ENCODE measurements at places on chromosomes 12 and 14. TPM values are rescaled to one million over a fixed set of nuclear protein-coding genes. Genes with fewer than 3 reads are reported as not detected.

- no peaks in the 10 kb centered on the region for H3K36me3 ChIP-seq
- no peaks in the 10 kb centered on the region for H3K4me1 ChIP-seq
- H3K27ac ChIP-seq: no peak overlapping the region
- no peak overlapping the region for H3K4me3 ChIP-seq
- DNase-seq: peak; percentile 10
These were observed 5.9 kb upstream of the RERG start for GRCh38 chr12:15227004-15227679.

DNA sequence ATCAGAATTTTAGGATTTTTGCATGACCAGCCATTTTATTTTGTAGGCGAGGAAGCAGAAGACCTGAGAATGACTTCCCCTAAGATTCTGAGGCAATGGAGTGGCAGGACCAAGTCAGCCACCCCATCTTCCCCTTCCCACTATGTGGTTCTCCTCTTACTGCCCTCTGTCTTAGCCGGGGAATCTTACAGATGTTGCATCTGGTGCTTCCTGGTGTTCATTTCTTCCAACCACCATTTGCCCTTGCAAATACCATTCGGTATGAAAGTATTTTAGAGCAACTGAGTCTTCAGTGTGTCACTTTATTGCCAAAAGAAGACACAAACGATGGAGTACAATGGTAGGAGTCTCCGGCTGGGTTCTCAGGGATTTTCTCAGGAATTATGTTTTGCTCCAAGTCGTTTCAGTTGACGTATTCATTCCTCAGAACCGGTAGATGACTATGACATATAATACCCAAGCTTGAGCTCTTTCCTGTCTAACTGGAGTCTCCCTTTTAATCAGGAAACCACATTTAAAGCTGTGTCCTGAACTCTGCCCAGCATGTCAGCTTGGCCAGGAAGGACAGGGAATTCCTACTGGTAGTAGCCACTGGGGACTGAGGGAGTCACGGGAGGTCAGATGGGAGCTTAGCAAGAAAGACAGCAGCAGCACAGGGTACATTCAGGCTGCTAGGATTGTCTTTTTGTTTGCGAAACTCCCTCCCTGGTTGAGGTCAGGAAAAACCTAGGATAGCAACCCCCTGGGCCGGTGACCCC is 87.0 kb downstream of the SAMD4A start:
- no peaks in the 10 kb centered on the region for H3K36me3 ChIP-seq
- no peak overlapping the region for H3K4me3 ChIP-seq
- H3K27ac ChIP-seq: no peak overlapping the region

- H3K27ac ChIP-seq: no peak overlapping the region
- no peaks in the 10 kb centered on the region for H3K36me3 ChIP-seq
- DNase-seq: no peak
- H3K4me1 ChIP-seq: no peaks in the 10 kb centered on the region
- no peaks in the 10 kb centered on the region for H3K27me3 ChIP-seq
These were observed 74.7 kb downstream of the LLPH start for GRCh38 chr12:66055837-66056319.

GRCh38 chr12:99824900-99825542 is 159.7 kb downstream of the ANKS1B start:
- H3K4me3 ChIP-seq: no peak overlapping the region
- H3K27me3 ChIP-seq: no peaks in the 10 kb centered on the region
- no peak for DNase-seq
- no peaks in the 10 kb centered on the region for H3K36me3 ChIP-seq
- no peak overlapping the region for H3K27ac ChIP-seq

GRCh38 chr12:31984806-31985591 is 25.8 kb downstream of the RESF1 start:
- H3K27ac ChIP-seq: no peak overlapping the region
- peaks cover 63% of the 10 kb centered on the region for H3K36me3 ChIP-seq
- DNase-seq: no peak
- H3K27me3 ChIP-seq: no peaks in the 10 kb centered on the region

DNA sequence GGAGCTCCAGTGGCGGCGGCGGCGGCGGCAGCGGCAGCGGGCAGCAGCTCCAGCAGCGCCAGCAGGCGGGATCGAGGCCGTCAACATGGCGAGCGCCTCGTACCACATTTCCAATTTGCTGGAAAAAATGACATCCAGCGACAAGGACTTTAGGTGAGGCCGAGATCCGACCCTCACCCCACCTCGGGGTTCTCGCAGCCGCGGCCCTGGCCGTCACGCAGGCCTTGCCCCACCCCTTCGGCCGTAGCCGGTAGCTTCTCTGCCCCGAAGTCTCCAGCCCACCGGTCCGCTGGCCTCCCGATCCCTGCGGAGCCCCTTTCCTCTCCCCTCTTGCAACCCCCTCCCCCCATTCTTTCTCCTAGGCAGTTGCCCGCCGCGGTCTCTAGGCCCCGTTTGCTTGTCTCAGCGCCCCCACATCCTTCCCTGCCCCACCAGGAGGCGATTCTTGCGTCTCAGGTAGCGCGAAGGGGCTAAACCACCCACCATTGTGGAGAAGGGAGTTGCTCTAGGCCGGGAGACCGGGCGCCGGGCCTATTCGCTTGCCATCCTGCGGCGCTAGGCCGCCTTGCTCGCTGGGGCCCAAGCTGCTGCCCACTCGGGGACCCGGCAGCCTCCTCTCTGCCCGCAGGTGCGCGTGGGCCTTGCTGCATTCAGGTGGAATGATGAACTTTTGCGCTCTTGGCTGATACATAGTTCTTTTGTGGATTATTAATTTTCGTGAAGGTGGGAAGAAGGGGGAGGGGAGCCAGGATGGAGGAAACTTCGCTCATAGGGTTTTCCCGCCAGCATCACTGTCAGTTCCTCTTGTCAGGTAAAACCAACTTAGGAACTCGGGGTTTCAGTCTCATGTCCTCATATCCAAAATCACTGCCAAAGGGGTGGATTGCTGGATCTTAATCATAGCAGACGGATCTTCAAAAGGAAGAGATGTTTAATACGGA is 745 bp downstream of the CAND1 start:
- H3K4me1 ChIP-seq: peaks cover 20% of the 10 kb centered on the region
- H3K36me3 ChIP-seq: peaks cover 9% of the 10 kb centered on the region
- H3K27ac ChIP-seq: peak overlapping the region; percentile 100
- peak overlapping the region; percentile 90 for H3K4me3 ChIP-seq
- peak; percentile 24 for DNase-seq
- H3K27me3 ChIP-seq: no peaks in the 10 kb centered on the region

DNA sequence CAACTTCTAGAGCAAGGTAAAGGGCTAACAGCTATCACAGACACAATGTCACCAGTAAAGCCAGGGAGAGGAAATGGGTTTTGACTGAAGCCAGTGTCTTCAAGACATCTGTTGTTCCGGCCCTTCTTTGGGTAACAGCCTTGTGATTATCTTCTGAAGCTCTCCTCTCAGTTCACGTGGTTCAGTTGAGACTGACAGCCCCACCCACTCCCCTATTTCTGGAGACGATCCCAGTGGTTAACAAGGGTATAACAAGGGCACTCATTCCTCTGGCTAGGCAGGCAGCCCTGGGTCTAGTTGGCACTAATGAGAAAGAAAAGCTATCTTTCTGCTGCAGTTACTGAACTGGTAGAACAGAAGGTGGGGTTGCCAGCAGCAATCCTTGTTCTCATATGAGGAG is 6.9 kb downstream of the GNPTAB start:
- H3K4me1 ChIP-seq: peaks cover 10% of the 10 kb centered on the region
- H3K27ac ChIP-seq: peak overlapping the region; percentile 31
- H3K36me3 ChIP-seq: peaks cover 4% of the 10 kb centered on the region
- peak; percentile 79 for DNase-seq

DNA sequence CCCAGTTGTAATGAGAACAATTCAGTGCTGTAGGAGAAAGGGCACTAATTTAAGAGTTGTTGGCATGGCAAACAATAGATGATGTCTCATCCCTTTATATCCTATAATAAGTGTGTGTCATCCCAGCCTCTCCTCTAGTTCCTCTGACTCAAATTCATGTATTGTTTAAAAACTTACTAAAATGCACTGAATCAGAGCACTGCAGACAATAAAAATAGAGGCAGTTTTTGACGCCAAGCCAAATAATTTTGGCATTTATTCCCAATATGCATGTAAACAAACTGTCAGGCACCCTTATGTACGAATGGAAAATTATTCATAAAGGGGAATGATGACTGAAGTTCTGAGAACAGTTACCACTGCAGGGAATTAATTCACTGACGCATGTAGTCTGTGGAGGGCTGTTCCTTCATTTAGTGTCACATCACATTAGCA is 57.9 kb upstream of the TMX1 start:
- H3K27me3 ChIP-seq: no peaks in the 10 kb centered on the region
- H3K4me1 ChIP-seq: no peaks in the 10 kb centered on the region
- H3K36me3 ChIP-seq: no peaks in the 10 kb centered on the region
- H3K4me3 ChIP-seq: no peak overlapping the region

DNA sequence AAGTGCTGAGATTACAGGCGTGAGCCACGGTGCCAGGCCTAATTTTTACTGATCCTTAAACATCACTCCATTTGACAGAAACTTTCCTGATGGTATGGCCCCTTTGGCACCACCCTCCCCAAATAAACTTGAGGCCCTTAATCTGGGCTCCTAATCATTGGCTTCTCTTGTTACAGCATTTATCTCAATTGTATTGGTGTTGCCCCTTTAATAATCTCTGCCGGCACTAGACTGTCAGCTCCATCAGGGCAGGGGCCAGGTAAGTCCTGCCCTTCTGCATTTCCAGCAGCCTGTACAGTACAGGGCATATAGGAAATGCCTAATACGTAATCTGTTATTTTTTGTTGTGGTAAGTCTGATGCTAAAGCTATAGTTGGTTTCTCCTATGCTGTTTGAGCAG is 1.2 kb upstream of the IFT81 start:
- DNase-seq: no peak
- peaks cover 12% of the 10 kb centered on the region for H3K4me1 ChIP-seq
- H3K27ac ChIP-seq: no peak overlapping the region
- no peaks in the 10 kb centered on the region for H3K36me3 ChIP-seq
- H3K4me3 ChIP-seq: no peak overlapping the region
- H3K27me3 ChIP-seq: no peaks in the 10 kb centered on the region

- H3K36me3 ChIP-seq: no peaks in the 10 kb centered on the region
- no peak for DNase-seq
- no peaks in the 10 kb centered on the region for H3K4me1 ChIP-seq
- no peak overlapping the region for H3K27ac ChIP-seq
These were observed 465.0 kb upstream of the ATP2B1 start for GRCh38 chr12:90173499-90174197.

DNA sequence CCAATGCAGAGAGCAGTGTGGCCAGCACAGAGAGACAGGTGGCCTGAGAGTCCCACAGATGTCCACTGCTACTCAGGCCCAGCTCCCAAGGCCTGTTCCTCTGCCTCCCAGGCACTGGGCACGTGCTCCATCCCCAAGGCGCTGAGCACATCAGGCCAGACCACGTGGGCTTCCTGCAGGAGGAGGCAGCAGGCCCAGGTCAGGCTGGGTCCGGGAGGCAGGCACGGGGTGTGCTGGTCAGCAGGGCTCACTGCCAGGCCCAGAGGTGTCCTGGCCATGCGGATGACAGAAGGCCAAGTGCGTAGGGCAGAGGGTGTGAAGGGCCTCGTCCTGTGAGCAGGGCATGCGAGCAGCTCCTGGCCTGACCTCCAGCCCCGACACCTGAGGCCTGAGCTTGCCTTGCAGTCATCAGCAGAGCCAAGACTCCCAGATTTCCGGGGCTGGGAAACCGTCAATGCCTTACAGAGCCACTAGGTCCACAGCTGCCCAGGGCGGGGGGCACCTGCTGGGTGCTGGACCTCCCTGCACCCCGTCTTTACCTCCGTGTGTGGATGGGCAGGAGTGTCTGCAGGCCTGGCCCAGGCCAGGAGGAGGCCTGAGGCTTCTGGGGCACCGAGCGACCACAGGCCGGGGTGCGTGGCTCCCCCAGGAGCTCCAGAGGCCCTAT is 14.9 kb downstream of the TRMT61A start:
- H3K4me1 ChIP-seq: no peaks in the 10 kb centered on the region
- H3K36me3 ChIP-seq: no peaks in the 10 kb centered on the region
- no peaks in the 10 kb centered on the region for H3K27me3 ChIP-seq
- DNase-seq: no peak

DNA sequence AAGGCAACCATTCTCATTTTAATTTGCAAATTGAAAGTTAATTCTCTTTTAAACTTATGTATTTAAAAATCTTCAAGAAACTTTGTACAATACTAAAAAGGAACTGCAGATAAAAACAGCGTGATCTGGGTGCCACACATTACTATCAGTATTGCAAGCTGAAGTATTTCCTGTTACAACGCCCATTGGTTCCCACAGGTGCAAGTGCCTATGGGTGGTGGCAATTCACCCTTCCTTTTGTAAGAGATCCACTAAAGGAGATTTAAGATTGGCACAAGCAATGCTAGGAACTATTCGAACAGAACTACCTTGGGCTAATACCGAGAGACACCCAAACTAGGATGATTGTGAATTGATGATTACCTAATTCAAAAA is 13.2 kb downstream of the TAOK3 start:
- H3K4me1 ChIP-seq: 0 out of 2 replicates have a peak, but pooled peaks cover 8% of the 10 kb centered on the region
- H3K36me3 ChIP-seq: peaks cover 15% of the 10 kb centered on the region
- no peaks in the 10 kb centered on the region for H3K27me3 ChIP-seq

- H3K4me1 ChIP-seq: no peaks in the 10 kb centered on the region
- no peaks in the 10 kb centered on the region for H3K36me3 ChIP-seq
- no peak overlapping the region for H3K27ac ChIP-seq
These were observed 1.5 kb upstream of the PLEKHG3 start for GRCh38 chr14:64702493-64703394.

Gene TBC1D30
- 0.55 TPM for total RNA-seq

Gene DACT1
- total RNA-seq: 0.13 TPM
